Activated T-helper 2 cell treated with anti-CD3 and anti-CD28 coated beads, Interferon-gamma antibody, Interleukin-2, Interleukin-4, amounts not matched to agents 10 μg/mL and 5 μg/mL and 100 μg/mL, durations not matched to agents 14 hours and 24 hours and 36 hours (primary cell): ENCODE measurements at places on chromosomes 5 and 9. TPM values are rescaled to one million over a fixed set of nuclear protein-coding genes. Genes with fewer than 3 reads are reported as not detected.

DNA sequence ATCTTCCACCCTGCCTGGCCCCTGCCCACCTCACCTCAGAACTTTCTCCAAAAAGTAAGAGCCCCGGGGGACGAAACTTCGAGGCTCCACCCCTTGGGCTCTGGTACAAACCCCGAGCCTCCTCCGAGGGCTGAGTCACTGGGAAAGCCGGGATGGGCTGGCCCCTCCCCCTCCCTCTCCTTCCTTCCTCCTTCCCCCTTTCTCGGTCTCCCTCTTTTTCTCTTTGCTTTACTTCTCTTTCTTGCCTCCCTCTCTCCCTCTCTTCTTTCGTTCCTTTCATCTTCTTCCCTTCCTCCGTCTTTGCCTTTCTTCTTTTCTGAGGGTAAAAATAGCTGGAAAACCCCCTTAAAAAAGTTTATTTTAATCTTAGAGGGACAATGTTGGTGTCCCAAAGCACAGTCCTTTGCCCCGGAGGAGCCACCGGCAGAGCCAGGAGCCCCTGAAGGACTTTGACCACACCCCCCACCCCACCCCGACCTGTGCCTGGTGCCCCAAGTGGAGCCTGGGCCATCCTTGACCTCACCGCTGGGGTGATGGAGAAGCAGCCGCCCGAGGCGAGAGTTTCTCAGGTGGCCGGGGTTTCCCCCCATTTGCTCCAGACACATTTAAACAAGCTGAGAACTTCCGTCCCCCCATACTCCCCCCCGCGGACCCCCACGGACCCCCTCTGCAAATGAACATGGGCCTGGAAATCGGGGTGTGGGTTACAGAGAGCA is 5.7 kb upstream of the NOTCH1 start:
- no peak for DNase-seq

DNA sequence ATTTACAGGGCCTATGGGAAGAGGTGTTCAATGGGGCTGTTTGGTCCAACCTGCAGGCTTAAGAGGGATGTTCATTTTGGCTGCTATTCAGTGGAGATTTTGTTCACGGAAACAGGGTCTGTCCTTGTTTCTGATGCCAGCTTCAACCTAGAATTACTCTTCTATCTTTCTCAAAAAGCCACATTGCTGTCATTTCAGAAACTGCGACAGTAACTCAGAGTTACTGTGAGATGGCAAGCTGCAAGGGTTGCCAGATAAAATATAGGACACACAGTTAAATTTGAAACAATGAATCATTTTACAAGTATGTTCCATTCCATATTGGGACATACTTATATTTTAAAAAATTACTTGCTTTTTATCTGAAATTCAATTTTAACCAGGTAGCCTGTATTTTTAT is 128.0 kb downstream of the NPR3 start:
- no peak for DNase-seq

DNA sequence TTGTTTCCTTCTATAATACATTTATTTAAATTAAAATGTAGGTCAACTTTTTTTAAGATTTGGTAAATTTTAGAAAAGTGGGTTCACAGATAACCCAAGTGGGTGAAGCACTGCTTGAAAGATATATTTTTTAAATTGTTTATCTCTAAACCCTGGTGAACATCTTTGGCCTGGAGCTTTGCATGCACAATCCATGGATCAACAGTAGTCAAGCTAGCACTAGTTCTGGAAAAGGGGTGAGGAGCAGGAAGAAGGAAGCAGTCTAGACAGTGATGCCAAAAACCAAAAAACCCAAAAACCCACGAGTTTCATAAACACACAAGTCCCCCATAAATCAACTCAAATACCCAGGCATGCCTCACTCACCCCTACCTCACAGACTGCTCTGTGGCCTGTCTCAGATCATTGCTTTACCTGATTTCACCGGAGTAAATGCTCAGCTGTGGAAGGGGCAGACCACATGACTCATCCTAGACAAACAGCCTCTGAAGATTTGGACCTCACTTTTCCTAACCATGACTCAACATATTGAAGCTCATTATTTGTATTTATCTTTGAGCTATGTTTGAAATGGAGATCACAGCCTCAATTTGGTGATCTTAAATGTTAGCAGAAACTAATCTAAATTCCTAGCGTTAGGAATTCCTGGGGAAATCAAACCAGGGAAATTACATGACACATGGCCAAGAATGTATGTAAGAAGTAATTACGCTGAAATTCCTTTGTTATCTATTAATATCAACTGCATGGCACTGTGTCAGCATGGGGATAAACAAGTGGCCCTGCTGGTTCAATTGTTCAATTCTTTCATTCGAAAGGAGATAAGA is 149.6 kb downstream of the ZNF608 start:
- no peak for DNase-seq

GRCh38 chr5:14234204-14234603 is 91.1 kb downstream of the TRIO start:
- no peak for DNase-seq

GRCh38 chr5:168168978-168169698 is 122.3 kb upstream of the WWC1 start:
- no peak for DNase-seq

DNA sequence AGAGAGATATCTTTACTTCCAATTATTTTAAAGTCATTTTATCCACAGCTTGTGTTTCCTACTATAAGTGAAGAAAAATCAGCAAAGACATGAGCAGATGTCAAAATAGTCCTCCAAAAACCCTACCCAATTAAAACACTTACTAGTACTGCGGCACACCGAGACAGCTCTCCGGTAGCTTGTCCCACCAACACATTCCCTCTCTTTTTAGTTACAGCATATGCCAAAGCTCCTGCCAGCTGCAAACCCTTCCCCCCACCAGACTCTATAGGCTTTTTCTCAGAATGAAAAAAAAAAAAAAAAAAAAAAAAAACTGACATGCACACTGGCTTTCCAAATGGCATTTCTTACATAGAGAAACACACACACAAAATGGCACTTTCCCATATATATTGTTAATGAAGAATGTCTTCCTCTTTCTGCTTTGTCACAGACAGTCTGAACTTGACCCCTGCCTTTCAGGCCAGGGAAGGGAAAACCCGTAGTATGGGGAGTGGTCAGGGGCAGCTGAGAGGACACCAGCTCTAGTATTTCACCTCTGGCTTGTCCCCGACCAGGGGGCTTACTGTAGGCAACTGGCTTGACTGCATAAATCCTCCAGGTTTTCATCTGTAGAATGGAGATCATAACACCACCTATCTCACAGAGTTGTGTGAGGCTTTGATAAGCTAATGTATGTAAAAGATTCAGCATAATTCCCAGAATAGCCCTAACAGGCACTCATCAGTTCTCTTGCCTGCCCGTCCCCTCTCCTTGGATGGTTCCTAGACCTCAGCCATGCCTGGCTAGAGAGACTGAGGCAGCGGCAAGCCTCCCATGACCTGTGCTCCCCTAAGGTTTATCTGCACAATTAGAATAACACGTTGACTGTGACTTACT is 233.6 kb downstream of the CRB2 start:
- DNase-seq, result no peak

DNA sequence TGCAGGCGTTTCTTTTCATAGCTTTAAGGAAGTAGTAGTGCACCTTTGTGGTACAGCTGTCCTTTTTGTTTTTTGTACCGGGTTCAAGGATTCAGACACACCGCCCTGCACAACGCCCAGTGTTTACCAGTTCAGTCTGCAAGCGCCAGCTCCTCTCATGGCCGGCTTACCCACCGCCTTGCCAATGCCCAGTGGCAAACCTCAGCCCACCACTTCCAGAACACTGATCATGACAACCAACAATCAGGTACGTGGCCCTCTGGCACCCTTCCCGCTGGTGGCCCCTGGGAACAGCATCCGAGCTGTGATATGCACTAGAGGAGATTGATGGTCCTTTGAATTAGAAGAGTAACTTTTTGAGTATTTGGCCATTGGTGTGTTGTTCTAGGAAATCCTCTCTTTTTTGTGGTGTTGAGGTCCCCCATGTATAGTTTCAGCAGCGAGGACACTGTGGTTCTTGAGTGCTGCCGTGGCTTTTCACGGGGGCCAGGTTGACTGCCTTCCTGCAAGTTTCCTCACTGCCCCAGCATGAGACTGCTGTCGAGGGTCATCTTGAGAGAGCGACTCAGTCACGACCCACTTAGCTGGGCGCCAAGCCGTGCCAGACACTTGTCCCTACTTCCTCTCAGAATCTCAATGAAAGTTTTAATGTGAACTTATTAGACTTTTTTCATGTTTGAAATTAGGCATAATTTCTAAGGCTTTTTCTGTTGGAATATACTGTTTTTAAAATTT is 37.9 kb downstream of the TENT4A start:
- DNase-seq, result no peak

GRCh38 chr9:96636368-96636767 is 16.7 kb upstream of the CDC14B start:
- no peak for DNase-seq

GRCh38 chr9:78213712-78214111 is 22.2 kb upstream of the CEP78 start:
- no peak for DNase-seq

GRCh38 chr5:81925981-81926380 is 45.8 kb upstream of the ATG10 start:
- no peak for DNase-seq

DNA sequence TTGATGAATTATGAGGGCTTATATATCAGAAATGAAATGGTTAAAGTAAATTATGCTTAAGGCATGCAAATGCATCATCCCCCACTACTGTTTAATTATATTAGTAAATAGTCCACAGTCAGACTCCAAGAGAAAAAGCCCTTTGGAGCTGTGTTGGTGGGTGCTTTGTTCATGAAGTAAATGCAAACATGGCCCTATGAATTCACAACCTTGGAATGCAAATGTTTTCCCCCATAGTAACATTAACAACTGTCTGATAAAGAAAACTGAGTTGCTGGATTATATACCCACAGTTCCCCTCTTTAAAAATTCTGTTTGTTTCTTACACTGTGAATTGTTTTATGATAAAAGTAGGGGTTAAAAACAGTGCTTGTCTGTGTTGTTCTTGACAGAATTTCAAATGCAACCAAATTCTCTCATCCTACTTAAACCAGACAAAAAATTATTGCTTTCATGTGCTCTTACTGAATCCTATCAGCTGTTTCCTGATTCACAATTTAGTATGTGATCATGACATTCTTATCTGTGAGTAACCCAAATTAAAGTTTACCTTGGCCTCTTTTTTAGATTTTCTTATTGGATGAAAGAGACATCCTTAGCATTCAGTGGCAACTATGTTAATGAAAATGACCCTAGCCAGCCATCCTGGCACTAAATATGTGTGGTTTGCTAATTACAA is 48.5 kb upstream of the SNCAIP start:
- no peak for DNase-seq

GRCh38 chr9:114894609-114895433 is 35.6 kb downstream of the TNFSF8 start:
- DNase-seq, result no peak

DNA sequence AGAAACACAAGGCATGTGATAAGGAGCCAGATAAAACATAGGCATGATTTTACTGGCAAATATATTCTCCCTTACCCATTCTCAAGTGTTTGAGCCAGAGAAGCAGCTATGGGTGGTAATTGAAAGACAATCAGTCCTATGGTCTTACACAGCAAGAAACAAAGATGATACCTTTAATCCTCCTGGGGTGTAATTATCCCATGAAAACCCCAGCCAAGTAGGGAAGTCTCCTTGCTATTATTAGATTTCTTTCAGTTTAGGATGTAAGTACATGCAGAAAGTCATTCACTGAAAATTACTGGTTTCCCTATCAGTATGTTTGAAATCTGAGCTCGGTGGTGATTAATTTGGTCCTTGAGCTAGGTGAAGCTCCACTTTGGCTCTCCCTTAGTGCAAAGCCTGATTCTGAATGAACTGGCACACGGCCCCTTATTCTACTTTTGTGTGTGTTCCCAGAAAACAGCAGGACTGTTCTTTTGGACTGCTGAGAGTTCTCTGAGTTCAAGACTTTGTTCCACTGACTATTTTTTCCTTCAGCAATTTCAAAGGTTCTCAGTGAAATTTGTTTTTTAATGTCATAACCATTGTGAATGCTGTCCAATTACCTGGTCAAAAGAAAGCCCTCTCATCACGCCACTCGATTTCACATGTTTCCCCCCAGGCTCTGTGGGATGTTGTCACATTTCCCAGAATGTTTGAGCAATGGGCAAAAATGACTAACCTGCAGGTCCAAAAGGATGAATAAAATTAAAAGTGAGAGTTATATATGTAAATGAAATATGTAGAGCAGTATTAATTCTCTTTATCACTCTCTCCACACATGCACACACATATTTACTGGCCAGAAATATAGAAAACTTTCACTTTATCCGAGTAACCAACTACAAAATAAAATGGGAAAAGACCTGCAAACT is 343.0 kb downstream of the RAB3C start:
- DNase-seq, result no peak

GRCh38 chr9:14221558-14221957 is 92.4 kb downstream of the NFIB start:
- no peak for DNase-seq

DNA sequence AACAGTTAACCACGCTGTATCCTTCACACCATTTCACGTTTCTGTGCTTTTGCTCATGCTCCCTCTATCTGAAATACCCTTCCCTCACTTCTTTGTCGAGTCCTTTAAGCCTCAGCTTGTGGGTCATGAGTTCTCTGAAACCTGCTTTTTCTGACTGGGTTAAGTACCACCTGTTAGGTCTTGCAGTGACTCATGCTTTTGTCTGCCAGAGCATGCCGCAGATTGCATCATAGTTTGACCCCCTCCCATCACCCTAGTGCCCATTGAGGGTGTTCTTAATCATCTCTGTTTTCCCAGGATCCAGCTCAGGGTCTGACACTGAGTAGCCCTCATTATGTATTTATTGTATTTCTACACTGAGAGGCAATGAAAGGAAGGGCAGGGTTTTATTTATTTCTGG is 190.2 kb downstream of the ASTN2 start:
- DNase-seq, result no peak

DNA sequence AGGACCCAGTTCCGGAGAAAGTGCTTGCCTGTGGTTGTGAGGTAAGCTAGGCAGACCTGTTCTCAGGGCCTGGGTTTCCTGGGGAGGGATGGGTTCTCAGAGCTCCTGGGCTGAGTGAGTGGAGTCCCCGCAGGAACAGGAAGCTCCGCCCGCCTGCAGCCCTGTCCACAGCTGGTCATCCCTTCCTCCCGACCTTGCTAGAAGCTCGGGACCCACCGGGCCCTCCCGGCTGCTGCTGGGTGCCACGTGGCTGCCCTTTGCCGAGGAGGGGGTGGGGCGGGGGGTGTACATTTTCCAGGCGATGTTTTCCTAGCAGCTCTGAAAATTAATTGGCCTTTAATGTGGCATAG is 198.1 kb downstream of the C9orf50 start:
- no peak for DNase-seq

GRCh38 chr9:14608540-14608939 is 84.7 kb downstream of the ZDHHC21 start:
- DNase-seq, result no peak

IFNA21 gene
- total RNA-seq, result not detected in 2 replicates

AMACR gene
- 8.3 and 9.0 TPM in 2 replicates for total RNA-seq

IRX1 gene
- not detected in 2 replicates for total RNA-seq
